Suppressor macrophage treated with lipopolysaccharide for 4 hours (primary cell): ENCODE measurements at places on chromosomes 12 and 14.
A peak's percentile ranks its signal among the peaks of the same experiment; 100 is the strongest.

DNA sequence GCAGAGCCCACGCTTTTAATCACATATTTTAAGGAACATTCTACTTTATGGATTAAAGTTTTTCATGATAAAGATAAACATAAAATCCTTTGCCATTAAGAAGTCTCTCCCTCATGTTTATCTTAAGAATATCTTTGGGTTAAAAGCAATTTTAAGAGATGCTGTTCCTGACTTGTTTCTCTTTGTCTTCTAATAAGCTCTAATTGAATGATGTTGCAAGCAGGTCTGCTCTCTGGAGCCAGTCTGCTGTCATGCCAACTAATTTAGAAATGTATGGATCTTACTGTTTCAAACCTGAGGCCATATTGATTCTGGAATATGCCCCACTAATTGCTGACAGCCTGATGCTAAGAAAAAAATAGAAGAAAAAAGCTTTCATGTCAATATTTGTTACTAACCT lies 173.6 kb downstream of the TTC8 start:
- no peak for DNase-seq

DNA sequence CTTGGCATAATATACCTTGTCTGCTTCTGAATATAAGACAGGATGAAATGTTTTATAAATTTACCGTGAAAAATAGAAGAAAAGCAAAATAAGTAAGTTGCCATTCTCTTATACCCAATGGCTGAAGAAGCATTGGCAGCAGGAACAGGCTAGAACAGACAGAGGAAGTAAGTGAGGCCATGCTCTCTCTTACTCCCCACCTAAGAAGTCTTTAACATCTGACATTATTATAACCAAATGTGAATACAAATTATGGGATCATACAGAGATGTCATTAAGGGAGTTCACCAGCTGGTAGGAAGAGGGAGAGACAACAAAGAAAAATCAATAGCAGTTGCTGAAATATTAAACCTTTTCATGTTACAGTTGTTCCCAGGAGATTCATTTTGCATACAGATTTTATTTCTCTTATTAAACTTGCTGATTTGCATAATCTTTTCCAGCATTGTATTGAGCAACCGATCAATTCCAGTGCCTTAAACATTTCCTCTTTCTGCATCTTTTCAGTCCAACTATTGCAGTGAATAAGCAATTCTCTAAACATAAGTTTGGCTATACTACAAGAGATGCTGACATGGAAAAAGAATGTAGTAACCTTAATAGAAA lies 270.6 kb downstream of the SLC6A15 start:
- no peak for DNase-seq

DNA sequence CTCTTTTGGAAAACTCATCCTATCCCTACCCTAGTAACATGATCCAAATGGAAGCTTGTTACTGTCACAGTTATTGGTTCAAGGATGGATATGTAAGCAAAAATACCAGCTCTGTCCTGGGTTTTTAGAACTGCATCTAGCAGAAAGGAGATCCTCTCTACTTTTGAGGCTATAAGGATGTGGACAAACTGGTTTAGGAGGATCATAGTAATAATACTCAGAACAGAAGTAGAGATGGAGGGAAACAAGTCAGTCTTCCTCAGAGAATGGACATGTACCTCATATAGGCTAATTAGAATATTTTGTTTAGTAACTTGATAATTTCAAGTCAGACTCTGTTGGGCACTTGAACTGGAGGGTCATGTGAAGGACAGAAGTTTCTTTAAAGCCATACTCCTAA lies 26.6 kb downstream of the FUT8 start:
- no peak for DNase-seq

- DNase-seq: no peak
These were observed 87.4 kb downstream of the SYT1 start for GRCh38 chr12:78951803-78952551.

GRCh38 chr12:4717806-4718205 lies 2.4 kb upstream of the GALNT8 start:
- no peak for DNase-seq

DNA sequence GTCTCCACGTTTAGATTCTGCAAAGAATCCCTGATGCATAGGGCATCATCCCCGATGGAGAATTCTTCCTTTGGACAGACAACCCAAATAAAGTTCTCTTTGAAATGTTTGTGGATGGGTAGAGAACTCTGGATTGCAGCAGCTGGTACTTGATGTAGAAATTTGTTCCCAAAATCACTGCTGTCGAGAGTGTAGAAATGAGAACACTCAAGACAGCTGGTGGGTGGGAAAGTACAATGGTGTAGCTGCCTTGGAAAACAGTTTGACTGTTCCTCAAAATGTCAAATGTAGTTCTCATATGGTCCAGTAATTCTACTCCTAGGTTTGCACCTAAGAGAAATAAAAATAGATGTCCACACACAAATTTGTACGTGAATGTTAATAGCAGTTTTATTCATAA lies 671.5 kb upstream of the TMEM132C start:
- DNase-seq: no peak

DNA sequence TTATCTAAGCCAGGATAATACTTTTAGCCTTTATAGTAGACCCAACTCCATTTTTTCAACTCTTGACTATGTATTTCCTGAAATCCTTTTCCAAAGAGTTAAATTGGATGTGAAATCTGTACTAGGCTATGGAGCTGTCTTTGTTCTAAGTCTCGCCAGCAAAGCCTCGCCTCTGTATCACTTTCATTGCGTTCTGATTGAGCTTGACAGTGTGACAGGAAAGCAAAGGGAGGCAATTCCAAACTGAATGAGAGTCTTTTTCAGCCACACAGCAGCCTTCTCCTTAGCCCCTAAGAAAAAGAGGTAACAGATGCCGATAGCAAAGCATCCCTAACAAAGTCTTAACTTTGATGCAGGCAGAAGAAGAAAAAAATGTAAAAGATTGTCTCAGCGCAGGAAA lies 154.6 kb upstream of the OTX2 start:
- DNase-seq: no peak

DNA sequence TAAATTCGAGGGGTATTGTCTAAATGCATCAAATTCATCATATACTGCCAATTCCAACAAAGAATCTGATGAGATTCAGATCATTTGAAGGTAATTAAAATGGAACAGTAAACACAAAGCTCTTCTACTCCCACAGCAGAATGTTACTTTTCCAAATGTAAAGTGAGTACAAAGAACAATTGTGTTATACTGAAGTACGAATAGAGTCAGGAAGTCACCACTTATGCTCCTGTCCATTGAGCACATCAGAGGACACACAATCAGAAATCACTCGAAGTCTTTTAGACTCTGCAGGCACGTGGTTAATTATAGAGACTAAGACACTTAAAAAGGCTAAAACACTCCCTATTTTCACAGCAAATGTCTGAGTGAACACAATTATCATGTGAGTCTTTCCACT lies 388.5 kb upstream of the MIS18BP1 start:
- no peak for DNase-seq

GRCh38 chr12:32296567-32296966 lies 102.8 kb upstream of the FGD4 start:
- DNase-seq: no peak

DNA sequence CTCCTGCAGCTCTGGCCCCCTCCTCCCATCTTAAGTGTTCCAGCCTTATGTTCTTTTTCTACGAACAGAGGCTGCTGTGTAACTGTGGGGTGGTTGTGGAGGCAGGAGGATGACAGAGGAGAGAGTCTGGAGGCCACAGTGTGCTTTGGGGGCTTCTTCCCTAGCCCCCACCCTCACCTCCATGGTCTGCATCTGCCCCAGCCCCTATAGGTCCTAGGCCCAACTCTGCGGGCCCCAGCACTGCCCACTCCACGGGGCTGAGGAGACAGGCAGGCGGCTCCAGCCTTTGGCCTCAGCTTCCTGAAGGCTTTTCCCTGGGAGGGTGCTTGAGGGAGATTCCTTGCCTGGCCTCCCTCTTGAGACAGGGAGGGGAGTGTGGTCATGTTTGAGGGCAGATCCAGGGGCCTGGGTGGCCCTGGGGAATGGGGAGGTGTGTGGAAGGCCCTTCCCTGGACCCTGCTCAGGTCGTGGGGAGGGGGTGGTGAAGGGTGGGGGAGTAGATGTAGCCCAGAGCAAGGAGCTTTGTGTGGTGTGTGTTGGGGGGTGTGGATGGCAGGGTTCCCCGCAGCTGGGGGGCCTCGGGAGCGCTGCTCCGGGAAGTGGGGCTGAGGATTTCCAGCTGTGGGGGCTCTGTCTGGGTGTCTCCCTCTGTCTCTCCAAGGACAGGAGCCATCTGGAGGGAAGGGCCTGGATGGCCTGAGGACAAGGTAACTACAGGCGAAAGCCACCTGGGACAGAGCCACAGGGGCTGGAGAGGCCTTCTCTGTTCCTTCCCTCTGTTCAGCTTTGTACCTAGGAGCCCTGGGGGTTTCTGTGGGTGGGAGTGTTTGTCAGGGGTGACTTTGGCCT lies 1.1 kb downstream of the SMIM41 start:
- no peak for DNase-seq

- no peak for DNase-seq
These were observed 249.1 kb upstream of the FAR2 start for GRCh38 chr12:28899951-28900350.

DNA sequence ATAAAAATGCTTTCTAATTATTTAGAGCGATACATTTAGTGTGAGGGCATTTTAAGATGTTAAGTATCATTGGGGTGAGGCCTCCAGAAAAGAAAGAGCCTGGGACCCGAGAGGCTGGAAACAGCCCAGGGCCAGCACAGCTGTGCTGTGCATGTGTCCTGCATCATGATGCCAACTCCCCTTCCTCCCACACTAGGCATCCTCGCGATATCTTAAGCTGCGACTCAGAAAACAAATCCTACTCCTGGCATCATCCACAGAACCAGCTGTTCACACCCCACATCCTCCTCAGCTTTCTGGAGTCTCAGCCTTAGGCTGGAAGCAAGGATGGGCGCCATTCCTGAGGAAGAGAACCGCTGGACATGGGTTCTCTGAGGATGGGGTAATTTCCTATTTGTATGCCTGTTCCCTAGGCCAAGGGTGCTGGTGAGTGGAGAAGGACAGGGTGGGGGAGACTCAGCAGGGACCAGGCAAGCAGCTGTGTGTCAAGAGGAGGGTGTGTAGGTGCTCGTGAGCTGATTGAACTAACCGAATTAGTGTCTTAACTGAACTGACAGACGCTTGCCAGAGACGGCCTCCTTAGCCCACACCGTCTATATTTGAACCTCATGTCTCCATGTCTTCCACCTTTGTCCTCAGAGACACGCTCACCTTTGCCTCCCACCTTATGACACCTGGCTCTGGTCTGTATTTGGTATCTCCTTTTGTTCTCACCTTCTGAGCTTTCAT lies 15.6 kb upstream of the MCRS1 start:
- no peak for DNase-seq

GRCh38 chr14:29271669-29272068 lies 505.1 kb downstream of the FOXG1 start:
- no peak for DNase-seq

DNA sequence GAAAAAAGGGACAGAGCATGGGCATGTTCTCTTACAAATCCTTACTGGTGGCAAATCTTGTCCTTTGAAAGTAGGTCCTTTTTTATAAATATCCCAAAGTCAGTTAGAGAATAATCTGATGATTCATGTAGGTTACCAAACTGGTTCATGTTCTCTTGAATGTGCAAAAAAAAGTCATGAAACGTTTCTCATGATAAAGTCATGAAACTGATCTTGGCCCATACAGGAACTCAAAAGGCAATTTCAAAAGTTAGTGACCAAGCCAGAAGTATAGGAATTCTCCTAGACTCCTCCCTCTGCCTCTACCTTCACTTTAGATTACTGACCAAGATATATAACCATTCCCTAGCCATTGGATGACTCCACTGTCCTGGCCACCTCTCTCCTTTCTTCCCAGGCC lies 27.3 kb upstream of the SPTSSA start:
- DNase-seq: no peak

GRCh38 chr12:121657305-121658008 lies 12.0 kb downstream of the MORN3 start:
- no peak for DNase-seq

DNA sequence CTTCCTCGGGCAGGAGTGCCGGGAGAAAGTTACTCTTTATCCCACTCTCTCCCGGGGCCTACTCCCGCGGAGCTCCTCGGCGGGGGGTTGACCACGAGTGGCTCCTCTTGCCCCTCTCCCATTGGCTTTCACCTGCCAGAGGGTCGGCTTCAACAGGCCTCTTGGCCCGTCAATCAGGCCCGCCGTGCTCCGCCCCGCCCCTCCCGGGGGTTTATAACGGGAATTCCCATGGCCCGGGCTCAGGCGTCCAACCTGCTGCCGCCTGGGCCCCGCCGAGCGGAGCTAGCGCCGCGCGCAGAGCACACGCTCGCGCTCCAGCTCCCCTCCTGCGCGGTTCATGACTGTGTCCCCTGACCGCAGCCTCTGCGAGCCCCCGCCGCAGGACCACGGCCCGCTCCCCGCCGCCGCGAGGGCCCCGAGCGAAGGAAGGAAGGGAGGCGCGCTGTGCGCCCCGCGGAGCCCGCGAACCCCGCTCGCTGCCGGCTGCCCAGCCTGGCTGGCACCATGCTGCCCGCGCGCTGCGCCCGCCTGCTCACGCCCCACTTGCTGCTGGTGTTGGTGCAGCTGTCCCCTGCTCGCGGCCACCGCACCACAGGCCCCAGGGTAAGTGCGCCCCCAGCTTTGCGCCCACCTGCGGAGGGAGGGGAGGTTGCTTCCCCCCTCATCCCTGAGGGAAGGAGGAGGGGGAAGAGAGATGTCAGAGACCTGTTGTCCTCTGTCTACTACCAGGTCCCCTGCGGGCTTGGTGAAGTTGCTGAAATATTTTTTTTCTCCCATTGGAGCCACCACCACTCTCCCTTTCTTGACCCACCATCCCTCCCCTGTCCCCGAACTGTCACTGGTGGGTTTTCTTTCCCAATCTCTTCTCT lies at the start of gene SMOC1:
Gene SMOC1, plus strand, starts transcription at position 242 of the 869 bp plus-strand sequence. Its CDS starts 263 bp downstream, at position 505.
- DNase-seq: peak; percentile 7

DNA sequence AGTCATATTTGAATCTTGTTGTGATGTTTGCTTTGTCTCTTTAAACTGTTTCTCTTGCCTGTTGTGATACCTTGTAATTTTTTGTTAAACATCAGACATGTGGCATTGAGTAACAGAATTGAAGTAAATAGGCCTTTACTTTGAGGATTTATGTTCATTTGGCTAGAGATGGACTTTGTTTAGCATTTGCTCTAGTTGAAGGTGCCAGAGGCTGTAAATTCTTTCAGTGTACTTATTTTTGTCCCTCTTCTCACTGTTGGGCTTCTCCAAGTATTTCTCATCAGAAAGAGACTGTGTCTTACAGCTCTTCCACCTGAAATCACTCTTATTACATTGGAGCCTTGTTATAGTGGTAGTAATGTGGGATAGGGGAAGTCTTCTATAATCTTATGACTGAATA lies 175.8 kb downstream of the LRFN5 start:
- DNase-seq: no peak

- no peak for DNase-seq
These were observed 5.5 kb upstream of the OAS1 start for GRCh38 chr12:112901271-112901670.

GRCh38 chr12:104608998-104609397 lies 152.2 kb downstream of the CHST11 start:
- no peak for DNase-seq

DNA sequence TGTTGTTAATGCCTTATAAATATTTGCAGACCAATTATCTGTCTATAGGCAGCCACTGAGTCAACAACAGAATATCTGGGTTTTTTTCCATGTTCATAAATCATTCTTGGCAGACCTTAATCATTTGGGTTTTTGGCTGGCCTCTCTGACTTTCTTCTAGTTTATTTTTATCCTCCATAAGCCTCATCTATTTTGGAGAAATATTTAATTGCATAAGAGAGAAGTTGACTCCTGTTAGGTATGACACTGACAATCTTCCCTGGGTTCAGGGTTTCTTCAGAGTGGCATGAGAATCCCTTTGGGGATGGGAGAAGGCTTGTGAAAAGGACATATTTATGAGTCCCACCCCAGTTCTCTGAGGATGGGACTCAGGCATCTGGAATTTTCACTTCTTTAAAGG lies 299.8 kb downstream of the NRXN3 start:
- no peak for DNase-seq

GRCh38 chr14:95218006-95218405 lies 60.7 kb upstream of the DICER1 start:
- no peak for DNase-seq
